Activated T-helper 1 cell treated with anti-CD3 and anti-CD28 coated beads, Interleukin-2, amount 50 U/mL, for 16 hours (primary cell): ENCODE measurements at places on chromosomes 2 and 18.

- no peak for DNase-seq
These were observed 854.3 kb upstream of the ACVR2A start for GRCh38 chr2:146990311-146991054.

GRCh38 chr18:4636967-4637366 lies 181.9 kb upstream of the DLGAP1 start:
- DNase-seq = no peak

DNA sequence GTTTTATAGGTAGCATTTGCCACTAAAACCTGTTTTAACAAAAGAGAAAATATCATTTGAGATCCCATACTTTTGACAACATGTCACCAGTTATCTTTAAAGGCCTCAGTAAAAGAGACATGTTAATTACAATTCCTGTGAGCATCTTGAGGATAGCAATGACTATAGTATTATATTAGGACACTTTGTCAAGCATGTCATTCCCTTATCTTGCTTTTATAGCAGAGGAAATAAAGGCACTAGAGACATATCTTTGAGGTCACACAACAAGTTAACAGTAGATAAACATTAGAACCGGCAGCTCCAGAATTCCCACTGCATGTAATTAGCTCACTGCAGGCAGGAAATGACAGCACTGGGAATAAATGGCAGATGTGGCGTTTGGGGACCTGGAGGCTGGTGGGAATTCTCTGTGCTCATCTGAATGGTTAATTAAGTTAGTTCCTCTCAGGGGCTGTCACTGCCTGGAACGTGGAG lies 25.9 kb downstream of the LYPD6B start:
- DNase-seq = no peak

GRCh38 chr2:76613330-76613729 lies 902.6 kb upstream of the GCFC2 start:
- DNase-seq = no peak

DNA sequence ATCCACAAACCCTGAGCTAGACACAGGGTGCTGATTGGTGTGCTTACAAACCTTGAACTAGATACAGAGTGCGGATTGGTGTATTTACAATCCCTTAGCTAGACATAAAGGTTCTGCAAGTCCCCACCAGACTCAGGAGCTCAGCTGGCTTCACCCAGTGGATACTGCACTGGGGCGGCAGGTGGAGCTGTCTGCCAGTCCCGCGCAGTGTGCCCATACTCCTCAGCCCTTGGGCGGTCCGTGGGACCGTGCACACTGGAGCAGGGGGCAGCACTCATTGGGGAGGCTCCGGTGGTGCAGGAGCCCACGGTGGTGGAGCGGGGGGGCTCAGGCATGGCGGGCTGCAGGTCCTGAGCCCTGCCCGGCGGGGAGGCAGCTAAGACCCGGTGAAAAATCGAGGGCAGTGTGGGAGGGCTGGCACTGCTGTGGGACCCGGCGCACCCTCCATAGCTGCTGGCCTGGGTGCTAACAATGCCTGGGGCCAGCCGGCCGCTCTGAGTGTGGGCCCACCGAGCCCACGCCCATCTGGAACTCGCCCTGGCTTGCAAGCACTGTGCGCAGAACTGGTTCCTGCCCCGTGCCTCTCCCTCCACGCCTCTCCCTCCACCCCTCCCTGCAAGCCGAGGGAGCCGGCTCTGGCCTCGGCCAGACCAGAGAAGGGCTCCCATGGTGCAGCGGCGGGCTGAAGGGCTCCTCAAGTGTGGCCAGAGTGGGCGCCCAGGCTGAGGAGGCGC lies 75.6 kb downstream of the MOB4 start:
- no peak for DNase-seq

DNA sequence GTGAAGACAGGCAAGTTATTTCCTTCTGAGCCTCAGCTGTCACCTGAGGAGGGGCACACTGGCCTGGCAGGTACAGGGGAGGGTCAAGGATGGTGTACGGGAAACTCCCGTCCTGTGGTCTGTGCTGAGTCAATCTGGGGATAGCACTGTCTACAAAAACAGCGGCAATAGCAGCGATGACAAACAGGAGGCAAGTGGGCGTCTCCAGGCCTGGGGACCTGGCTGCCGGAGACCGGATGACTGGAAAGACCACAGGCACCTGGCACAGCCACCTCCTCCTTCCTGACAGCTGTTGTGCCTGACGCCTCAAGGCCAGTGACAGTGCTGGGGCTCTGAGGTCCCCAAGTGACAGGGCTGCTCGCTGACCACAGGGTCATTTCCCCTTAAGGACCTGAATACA lies 202.1 kb upstream of the HS6ST1 start:
- no peak for DNase-seq
